ENCODE measurements at places on chromosomes 11 and 22.

DNA sequence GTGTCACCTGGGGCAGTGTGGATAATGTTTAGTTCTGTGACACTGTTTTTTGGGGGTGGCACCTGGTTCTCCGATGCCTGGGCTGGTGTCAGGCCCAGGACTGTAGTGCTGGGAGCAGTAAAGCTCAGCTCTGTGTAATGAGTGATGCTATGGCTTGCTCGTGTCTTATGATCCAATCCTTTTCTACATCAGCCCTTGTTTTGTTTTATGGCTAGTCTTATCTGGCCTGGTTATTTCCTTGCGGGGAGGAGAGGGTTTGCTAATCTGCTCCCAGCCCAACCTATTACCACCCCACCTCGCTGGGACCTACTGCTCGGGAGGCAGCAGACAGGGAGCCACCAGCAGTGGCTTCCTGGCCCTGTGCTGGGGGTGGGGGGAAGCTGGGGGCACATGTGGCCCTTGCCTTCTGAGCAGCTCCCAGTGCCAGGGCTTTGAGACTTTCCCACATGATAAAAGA is 35.0 kb upstream of the TPBGL start:
- no peak for DNase-seq

DNA sequence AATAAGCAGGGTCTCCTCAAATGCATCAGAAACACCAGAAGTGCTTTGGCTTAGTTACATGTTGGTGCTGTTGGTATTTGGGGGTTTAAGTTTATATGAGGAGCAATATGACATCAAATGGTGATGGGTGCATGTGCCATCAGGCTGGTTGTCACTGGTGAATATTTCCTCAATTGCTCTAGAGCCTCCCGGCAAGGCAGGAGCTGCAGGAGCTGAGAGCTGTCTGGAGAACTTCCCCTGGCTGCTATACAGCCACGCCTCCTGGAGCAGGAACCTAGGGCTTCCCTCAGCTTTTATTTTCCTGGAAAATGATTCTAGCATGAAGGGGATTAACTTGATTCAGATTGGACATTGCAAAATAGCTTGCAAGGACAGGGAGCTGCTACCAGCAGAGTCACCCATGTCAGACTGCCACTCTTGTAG is 15.8 kb downstream of the IGLL5 start:
- DNase-seq, result no peak

- peak; percentile 91 for DNase-seq
Observed at GRCh38 chr11:69157156-69157821, 1.6 kb downstream of the SMIM38 start.

DNA sequence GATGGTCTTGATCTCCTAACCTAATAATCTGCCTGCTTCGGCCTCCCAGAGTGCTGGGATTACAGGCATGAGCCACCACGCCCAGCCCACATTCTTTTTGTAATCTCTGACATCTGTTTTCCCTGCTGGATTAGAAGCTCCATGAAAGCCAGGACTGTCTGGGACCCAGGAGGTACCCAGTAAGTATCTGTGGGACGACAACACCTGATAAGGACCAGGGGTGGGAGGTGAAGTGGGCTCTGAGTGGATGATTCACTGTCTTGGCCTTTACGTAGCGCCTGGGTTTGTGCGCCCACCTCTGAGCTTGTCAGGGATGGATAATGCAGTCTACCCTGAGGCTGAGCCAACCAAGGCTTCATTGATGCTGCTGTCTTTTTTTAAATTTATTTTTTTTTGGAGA is 118.8 kb downstream of the ABTB2 start:
- no peak for DNase-seq

DNA sequence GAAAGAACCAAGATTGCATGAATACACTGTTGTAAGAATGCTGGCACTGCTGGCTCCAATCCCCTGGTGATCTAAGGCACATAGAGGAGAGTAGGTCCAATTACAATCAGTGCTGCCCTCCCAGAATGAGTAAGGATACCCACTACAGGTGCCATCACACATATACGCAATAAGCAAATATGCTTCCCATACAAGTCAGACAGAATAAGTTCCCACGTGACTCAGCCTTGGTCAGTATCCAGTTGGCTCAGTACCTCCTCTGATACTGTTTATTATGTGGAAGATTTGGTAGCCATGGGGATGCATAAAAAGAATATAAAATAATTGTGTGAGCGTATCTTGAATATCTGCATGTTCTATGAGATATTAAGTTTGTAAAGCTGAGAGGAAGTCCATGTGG is 8.9 kb upstream of the OR2D3 start:
- no peak for DNase-seq

GRCh38 chr11:17389211-17389956 is 925 bp upstream of the KCNJ11 start:
- DNase-seq, result peak; percentile 56

- no peak for DNase-seq
Observed at GRCh38 chr11:26088391-26088790, 243.5 kb upstream of the ANO3 start.

DNA sequence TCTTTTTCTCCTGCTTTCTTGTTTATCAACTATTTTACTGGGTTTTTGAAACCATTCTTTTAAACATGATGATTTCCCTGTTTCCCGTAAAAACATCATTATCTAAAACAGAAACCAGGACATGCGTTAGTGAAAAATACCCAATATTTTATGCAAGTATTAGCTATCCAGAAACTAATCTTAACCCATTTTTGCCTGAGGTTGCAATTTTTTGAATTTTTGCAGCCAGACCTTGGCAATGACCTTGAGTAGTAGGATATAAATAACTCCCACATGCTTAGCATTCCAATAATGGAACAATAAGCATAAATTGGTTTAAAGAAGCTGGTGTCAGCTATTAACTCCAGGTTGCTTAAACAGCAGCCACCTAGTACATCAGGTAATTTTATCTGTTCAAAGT is 308.9 kb upstream of the ANO3 start:
- DNase-seq, result no peak

DNA sequence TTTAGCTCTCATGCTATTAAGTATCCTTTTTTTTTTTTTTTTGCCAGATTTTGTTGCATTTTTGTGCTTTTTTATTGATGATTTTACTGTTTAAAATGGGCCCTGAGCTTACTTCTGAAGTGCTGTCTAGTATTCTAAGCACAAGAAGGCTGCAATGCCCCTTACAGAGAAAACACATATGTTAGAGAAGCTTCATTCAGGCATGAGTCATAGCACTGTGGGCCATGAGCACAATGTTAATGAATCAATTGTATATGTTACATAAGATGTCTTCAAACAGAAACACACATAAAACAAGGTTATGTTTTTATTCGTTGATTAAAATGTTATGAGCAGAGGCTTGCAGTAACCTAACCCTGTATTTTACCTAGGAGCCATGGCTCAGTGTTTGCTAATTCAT is 117.8 kb upstream of the C11orf87 start:
- no peak for DNase-seq

DNA sequence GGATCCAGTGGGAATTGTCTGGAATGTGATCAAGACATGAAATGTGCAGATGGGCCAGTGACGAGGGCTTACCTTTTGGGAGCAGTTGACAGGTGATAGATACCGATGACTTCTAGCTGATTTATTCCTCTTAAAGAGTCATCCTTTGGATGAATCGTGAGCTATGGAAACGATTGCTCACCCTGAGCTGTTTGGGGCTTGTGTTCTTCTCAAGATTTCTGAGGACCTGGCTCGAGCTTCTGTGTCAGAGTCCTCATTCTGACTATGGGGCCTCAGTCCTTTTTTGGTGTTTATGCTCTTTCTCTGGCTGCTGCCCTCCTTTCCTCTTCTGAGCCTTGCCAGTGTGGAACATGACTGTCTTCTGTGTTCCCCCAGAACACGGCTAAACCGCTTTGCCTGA is 11.9 kb upstream of the AMPD3 start:
- no peak for DNase-seq

DNA sequence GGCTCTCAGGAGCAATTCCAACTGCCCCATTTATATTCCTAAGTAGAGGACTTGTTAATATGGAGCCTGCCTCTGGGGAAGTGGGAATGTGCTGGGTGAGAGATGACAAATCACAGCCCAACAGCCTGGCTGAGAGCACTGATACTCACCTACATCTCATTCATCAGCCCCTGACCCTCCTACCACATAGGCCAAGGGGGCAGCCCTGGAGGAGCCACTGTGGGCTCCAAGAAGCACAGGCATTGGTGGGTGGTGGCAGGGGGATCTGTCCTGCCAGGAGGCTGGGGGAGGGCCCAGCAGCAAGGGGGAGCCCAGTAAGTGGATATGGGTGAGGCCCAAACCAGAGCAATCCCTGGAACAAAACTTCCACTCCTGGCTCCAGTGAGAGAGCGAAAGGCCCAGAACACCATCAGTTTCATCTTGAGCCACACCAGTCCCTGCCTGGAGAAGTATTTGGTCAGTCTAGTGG is 79.7 kb downstream of the BUD13 start:
- DNase-seq, result no peak

GRCh38 chr11:111352935-111353710 is 26.0 kb downstream of the POU2AF1 start:
- no peak for DNase-seq

- no peak for DNase-seq
Observed at GRCh38 chr11:93000511-93001476, 31.3 kb downstream of the MTNR1B start.

DNA sequence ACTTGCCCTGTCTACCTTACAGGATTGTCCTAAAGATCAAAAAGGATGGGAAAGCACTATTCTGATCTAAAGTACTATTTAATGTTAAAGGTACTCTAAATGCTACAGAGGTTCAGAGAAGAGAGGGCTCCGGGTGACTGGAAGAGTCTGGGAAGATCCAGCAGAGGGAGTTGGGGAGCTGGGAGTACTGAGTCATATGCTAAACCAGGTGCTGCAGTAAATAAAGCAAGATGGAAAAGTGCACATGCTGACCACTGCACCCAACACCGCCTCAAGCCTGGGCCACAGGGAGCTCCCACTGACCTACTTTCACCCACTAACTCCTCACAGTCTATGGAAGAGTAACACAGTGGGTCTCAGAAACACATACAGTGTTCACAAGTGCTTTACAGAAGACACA is 49.3 kb downstream of the WT1 start:
- DNase-seq, result no peak

DNA sequence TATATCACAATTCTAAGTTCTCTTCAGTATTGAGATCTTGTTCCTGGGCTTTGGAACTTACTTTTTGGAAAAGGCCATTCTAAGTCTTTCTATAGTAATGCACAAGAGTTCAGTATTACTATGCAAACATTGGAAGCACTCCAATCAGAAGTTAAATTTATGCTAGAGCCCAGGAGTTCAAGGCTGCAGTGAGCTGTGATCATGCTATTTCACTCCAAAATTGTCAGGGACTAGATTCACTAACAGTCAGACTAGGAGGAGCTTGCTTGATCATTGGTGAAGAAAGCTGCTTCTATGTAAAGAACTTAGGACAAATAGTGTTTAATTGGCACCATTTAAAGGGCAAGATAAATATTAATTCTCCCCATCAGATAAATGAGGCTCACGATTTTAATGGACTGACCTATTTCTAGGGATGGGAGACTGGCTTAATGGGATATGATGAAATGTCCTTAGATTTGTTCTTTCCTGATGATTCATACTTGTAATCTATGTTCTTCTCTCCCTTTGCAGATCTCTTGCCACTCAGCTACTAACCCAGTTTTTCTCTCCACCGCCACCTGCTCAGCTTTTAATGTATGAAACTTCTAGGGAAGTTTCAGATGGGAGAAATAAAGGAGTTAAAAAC is 32.6 kb upstream of the TMEM123 start:
- DNase-seq, result no peak

DNA sequence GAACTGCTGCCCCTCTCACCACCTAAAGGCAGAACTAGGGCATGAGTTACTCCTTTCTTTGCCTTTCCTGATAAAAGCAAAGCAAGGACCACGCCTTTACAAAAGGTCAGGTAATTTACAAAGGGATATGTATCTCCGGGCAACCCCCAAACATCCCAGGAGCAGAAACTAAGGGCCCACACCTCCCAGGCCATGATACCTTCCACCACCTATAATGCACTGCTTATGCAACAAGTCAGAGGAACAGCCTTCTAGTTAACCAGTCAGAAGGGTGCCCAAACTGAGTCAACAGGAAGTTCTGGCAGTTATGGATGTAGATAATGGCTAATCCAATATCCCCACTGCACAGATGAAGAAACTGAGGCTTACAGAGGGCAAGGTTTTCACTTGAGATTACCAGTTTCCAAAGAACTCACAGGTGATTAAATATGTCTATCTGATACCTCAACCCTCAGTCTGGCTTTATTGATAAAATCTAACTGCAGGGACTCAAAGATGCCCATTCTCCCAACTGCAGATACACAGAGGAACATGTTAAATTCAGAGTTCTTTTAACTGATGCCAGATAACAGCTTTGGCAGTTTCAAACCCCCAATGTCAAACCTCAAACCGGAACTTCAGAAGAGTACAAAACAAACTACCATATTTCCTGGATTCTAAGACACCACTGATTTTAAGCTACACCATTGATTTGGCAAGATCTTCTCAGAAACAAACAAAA is 16.8 kb upstream of the CASTOR1 start:
- DNase-seq, result peak; percentile 6

- peak; percentile 81 for DNase-seq
Observed at GRCh38 chr11:113730887-113731726, 25.0 kb upstream of the TMPRSS5 start.

DNA sequence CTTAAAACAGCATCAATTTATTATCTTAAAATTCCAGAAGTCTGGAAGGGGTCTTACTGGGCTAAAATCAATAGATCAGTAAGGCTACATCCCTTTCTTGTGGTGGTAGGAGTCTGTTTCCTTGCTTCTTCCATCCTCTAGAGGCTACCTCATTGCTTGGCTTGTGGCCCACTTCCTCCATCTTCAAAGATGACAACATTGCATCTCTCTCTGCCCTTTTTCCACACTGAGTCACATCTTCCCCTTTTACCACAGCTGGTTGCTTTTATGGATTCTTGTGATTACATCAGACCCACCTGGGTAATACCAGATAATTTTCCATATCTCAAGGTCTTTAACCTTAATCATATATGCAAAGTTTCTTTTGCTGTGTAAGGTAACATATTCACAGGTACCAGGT is 60.9 kb downstream of the GRIA4 start:
- no peak for DNase-seq

- peak; percentile 29 for DNase-seq
Observed at GRCh38 chr11:75024068-75024449, 35.3 kb downstream of the NEU3 start.

- DNase-seq, result no peak
Observed at GRCh38 chr11:35650006-35650405, 12.6 kb upstream of the TRIM44 start.

DNA sequence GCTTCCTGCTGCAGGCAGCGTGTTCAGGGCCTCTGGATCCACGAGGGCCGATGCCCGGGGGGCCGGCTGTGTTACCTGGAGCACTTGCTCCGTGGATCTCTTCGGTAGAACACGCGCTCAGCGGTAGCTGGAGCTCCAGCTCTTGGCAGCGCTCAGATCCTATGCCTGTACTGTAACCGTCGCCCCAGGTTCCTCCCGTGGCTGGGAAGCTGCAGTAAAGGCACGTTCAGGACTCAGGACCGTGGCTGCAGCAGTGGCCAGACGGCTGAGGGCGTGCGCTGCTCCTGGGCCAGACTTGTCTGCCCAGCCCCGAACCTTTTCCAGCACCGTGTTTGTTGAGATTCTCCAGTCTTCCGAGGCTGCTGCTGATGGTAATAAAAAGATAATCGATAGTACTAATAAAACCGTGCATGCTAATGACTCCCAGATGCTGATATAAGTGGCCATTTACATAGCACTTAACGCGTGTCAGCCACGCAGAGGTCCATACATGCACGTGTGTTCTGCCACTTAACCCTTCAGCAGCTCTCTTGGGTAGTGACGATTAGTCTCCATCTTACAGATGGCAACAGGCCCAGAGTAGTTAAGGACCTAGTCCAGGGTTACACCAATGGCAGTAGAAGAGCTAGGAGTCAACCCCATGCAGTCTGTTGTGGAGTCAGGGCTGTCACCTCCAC is 1.4 kb downstream of the MOV10L1 start:
- no peak for DNase-seq

GRCh38 chr22:32904044-32904443 is 102.5 kb downstream of the TIMP3 start:
- DNase-seq, result peak; percentile 49
